ENCODE measurements at places on chromosomes 7 and 10. TPM values are rescaled to one million over a fixed set of nuclear protein-coding genes. Genes with fewer than 3 reads are reported as not detected.

GRCh38 chr10:132168571-132169030 is 18.1 kb upstream of the DPYSL4 start:
- DNase-seq = no peak

DNA sequence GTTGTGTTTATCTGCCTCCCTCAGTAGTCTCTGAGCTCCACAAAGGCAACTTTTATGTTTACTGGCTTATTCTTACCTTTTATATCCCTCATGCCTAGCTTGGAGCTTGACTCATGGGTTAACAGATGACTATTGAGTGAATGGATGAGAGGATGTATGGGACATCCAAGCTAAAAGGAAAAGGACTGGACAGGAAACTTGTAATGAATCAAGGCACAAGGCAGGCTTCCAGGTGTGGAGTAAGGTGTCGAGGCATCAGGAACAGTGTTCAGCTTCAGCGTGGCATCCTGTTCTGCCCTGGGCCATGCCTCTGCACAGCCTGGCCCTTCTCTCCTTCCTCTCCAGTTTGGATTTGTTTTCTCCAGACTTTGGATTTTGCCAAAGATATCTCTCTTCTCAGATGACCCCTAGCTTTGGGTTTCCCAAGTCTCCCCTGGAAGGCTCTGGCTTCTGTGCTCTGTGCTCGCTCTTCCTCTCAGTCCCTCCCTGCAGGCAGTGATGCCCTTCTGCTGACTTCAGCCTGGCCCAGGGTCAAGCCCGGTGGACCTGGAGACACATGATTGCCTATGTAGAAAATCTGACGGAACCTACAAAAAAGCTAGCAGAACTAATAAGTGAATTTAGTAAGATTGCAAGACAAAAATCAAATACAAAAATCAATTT is 367.3 kb downstream of the CXCL12 start:
- no peak for DNase-seq

SPDYE2 gene
- 11.3 TPM for polyA plus RNA-seq

PHYH gene
- 31.2 TPM for polyA plus RNA-seq

GRCh38 chr7:143882604-143883078 is 19.3 kb downstream of the TCAF1 start:
- DNase-seq = peak; percentile 93

- DNase-seq = no peak
Measured at GRCh38 chr7:14626076-14626475, 276.5 kb downstream of the DGKB start.

All from left lung (tissue), 14 donors.